AG10803 (cell line): ENCODE measurements at places on chromosomes 12 and 14.
A peak's percentile ranks its signal among the peaks of the same experiment; 100 is the strongest.

DNA sequence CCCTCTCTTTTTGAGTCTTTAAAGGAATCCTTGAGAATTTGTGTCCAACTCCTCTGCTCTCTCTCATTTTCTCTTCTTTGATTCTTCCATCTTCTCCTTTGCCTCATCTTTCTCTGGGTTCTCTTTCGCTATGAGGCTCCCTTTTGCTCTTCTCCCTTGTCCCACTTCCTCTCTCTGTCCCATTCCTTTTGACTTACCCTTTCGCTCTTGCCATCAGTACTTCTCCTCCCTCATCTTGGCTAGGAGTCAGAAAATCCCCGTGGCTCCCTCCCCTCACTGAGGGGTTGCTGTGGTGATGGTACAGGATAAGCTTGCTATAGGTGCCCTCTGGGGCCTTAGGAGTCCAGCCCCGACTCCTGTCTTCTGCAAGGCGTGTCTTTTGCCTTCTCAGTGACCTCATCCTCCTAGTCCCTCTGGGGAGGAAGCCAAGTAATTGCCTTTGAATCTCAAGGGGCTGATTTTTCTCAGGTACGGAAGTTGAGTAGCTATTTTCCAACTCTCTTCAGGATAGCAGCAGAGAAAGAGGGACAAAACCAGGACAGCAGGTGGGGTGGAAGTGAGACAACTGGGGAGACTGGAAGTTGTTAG lies 6.4 kb downstream of the PDE1B start:
- no peak for DNase-seq

GRCh38 chr12:82008251-82008650 lies 249.1 kb upstream of the PPFIA2 start:
- no peak for DNase-seq

DNA sequence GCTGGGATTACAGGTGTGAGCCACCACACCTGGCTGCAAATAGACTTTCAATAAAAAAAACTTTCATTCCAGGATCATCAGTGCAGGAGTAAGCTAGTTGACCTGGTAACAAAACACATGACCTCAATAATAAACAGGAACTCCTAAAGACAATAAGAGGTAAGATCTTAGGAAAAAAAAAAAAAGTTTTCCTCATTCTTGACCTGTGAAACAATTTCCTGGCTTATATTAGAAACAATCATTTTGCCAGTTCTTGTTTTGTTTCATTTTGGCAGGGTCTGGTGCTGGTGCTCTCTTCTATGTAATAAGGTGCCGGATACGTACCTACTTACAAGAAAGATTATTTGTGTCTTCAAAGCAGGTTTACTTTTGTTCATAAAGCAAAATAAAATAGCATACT lies 90.6 kb upstream of the AMN1 start:
- DNase-seq: no peak

GRCh38 chr12:129208566-129208965 lies 355.3 kb downstream of the GLT1D1 start:
- no peak for DNase-seq

- DNase-seq: peak; percentile 53
Measured at GRCh38 chr12:117489671-117490070, 128.2 kb upstream of the NOS1 start.

GRCh38 chr14:104519721-104520120 lies 59.8 kb upstream of the C14orf180 start:
- DNase-seq: no peak

GRCh38 chr12:117031843-117032592 lies 67.2 kb downstream of the TESC start:
- DNase-seq: no peak

- peak; percentile 8 for DNase-seq
Measured at GRCh38 chr14:80427101-80427500, 215.8 kb upstream of the DIO2 start.
